ENCODE measurements at places on chromosomes 12 and 14. TPM values are rescaled to one million over a fixed set of nuclear protein-coding genes. Genes with fewer than 3 reads are reported as not detected.

COCH gene
- 3.9 TPM for total RNA-seq

ACRBP gene
- 9.3 TPM for total RNA-seq

- no peak for DNase-seq
These were observed 5.5 kb upstream of the SLC7A7 start for GRCh38 chr14:22820731-22821130.

GRCh38 chr14:51006781-51007211 lies 62.5 kb upstream of the PYGL start:
- no peak for DNase-seq

Measured in suprapubic skin (tissue), 4 donors.